MG63 (cell line): ENCODE measurements at places on chromosomes 4 and X.
A peak's percentile ranks its signal among the peaks of the same experiment; 100 is the strongest.

DNA sequence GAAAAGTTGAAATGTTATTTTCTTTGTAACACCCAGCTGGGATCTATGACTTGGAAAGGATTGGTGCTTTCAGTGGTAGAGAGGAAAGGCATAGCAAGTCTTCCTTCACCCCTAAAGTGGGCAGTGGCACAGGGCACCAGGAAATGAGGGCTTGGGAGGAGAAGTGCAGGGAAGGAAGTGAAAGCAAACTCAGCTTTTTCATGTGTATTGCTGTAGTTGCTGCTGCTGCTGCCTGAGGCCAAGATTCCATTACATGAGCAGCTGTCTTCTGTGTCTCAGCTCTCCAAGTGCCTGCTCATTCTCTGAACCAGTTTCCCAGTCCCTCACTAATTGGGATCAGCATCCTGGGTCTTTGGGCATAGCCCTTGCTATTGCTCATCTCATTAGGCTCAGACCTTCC is 2.6 kb downstream of the HCCS start:
- DNase-seq, result no peak

DNA sequence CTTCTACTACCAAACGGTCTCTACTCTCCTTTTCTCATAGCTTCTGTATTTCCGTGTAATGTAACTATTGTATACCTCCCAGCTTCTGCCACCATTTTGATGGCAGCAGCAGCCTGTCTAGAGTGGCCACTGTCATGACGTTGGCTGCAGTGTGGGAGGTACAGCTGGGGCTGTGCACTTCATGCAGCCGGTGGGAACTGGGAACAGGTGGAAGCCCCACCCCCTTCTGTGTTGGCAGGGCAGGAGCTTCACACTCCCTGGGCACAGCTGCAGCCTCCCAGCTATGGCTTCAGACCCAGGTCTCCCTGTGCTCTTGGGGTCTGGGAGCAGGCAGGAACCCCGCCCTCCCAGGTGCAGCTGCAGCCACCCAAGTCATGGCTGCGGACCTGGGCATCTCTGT is 49.8 kb upstream of the SEC24B start:
- DNase-seq, result no peak

- no peak for DNase-seq
Measured at GRCh38 chr4:105633241-105633640, 75.2 kb downstream of the INTS12 start.

DNA sequence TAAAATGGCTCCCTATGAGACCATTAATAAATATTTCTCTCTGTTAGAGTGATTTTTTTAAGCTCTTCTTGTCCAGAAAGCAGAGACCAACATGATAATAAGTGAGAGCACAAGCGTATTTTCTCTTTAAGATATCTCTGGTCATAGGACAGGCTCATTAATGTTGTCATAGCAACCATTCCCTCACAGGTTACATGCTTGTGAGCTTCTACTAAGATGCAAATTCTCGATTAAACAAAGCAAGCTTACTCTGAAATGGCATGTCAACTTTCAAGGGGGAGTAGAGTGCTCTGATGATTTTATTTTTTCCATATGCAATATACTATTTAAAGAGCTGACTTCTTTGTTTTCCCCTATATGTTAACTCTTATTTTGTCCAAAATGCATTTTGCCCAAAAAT is 487.2 kb upstream of the LCORL start:
- DNase-seq, result no peak

DNA sequence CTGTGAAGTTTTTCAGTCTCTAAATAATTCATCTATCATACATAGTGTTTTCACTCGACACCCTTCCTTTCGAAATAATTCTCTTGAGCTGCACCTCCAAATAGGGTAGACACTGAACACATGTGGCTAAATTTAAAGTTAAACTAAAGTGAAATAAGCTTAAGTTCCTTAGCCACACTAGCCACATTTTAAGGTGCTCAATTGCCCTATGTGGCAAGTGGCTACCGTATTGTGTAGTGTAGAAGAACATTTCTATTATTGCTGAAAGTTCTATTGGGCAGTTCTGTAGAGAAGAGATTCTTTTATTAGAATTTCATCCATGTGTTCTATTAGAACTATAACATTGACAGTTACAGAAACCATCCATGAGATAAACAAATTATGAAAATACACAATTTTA is 107.0 kb upstream of the CTSO start:
- no peak for DNase-seq

GRCh38 chr4:81565142-81565870 is 93.6 kb upstream of the RASGEF1B start:
- peak; percentile 2 for DNase-seq

DNA sequence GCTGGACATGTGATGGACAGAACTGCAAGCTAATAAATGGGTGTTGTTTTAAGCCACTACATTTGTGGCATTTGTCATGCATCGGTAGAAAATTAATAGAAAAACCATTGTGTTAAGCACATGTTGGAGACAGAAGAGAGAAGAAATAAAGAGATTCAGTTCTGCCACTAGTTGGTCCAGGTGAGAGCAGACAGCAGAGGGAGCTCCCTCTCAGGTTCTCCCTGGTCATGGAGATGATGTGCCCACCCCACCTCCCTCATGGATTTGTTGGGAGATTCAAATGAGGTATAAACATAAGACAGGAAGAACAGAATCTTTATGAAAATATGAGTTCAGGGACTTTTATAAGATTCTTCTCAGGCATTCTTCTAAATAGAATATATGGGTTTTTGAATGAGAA is 36.8 kb upstream of the OCIAD2 start:
- no peak for DNase-seq

GRCh38 chr4:13325744-13326143 is 158.4 kb downstream of the RAB28 start:
- no peak for DNase-seq

DNA sequence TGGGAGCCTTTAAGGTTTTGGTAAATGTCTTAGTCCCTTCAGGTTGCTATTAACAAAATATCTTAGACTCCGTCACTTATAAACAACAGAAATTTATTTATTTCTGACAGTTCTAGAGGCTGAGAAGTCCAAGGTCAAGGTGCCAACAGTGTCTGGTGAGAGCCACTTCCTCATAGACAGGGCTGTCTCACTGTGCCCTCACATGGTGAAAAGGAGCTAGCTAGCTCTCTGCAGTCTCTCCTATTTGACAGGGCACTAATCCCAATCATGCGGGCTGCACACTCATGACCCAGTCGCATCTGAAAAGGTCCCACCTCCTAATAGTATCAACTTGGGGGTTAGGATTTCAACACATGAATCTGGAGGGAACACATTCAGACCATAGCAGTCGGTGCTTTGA is 63.4 kb upstream of the KLF3 start:
- DNase-seq, result no peak

GRCh38 chr4:3293401-3294391 is 875 bp downstream of the RGS12 start:
- no peak for DNase-seq

- DNase-seq, result no peak
Measured at GRCh38 chr4:81549984-81550383, 78.3 kb upstream of the RASGEF1B start.

GRCh38 chrX:29257521-29257920 is 670.3 kb downstream of the IL1RAPL1 start:
- DNase-seq, result peak; percentile 5

DNA sequence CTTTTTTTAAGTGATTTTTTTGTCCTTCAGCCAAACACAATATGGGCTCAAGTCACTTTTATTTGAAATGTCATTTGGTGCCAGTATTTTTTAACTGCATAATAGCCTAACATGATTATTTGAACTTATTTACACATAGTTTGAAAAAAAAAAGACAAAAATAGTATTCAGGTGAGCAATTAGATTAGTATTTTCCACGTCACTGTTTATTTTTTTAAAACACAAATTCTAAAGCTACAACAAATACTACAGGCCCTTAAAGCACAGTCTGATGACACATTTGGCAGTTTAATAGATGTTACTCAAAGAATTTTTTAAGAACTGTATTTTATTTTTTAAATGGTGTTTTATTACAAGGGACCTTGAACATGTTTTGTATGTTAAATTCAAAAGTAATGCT is 62.1 kb downstream of the EDNRA start:
- no peak for DNase-seq

- DNase-seq, result no peak
Measured at GRCh38 chr4:57044996-57045395, 65.2 kb downstream of the IGFBP7 start.

- DNase-seq, result no peak
Measured at GRCh38 chr4:6162885-6163284, 37.5 kb downstream of the JAKMIP1 start.

DNA sequence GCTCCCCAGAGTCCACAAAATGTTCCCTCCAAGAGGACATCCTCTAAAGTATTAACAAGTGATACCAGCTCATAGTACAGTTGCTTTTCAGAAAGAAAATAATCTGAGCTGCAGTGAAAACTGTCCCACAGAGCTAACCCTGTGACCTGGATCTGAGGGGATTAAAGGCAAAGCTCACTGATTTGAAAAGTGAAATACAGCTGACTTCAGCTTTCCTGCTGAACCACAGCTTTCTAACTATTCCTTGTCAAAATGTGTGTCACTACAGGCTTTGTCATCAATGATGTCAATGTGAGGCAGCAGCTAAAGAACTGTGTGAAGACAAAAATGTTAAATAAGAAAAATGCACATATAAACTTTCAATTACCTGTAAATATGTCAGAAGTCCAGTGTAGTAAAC is 36.9 kb downstream of the DCHS2 start:
- no peak for DNase-seq

GRCh38 chr4:109263721-109264120 is 38.7 kb downstream of the COL25A1 start:
- DNase-seq, result no peak

GRCh38 chr4:67342291-67342690 is 203.0 kb downstream of the CENPC start:
- DNase-seq, result no peak

DNA sequence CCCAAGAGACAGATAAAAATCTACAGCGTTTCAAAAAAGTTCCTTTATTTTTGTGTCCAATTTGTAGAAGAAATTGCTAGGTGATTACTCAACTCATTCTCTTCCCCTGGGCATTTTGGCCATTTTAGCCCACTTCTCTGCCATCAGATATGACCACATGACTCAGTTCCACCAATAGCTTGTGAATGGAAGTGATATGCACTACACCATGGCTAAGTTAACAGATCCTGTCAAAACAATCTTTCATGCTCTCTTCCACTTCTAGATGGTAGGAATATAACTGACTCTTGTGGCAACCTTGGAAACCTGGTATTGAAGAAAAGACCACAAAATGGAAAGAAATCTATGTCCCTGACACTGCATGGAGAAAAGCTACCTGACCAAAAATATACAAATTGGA is 26.2 kb upstream of the FREM3 start:
- no peak for DNase-seq

DNA sequence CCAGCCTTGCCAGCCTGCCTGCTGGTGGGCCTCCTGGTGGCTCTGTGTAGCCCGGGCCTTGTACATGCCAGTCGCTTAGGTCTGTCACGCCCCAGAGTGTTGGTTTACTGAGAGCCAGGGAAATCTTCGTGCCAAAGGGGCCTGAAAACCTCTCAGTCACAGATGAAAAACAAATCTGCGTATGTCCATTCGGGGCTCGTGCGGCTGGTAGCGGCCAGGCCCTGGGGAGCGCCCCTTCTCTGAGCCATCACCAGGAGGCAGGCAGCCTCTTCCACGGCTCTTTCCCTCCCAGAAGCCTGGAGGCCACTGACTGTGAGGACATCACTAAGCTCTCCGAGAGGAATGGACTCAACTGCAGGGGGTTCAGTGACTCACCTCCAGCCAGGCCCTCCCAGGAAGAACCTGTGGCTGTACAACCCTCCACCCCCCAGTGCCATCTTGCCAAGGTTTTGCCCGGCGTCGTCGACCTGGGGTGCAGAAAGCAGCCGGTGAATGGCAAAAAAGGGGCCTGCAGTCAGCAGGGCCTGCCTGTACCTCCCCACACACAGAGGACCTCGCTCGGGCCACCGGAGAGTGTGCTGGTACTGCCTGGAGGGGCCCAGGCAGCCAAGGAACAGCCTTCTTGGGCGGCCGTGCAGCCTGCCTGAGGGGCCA is 162.2 kb downstream of the BCOR start:
- no peak for DNase-seq

DNA sequence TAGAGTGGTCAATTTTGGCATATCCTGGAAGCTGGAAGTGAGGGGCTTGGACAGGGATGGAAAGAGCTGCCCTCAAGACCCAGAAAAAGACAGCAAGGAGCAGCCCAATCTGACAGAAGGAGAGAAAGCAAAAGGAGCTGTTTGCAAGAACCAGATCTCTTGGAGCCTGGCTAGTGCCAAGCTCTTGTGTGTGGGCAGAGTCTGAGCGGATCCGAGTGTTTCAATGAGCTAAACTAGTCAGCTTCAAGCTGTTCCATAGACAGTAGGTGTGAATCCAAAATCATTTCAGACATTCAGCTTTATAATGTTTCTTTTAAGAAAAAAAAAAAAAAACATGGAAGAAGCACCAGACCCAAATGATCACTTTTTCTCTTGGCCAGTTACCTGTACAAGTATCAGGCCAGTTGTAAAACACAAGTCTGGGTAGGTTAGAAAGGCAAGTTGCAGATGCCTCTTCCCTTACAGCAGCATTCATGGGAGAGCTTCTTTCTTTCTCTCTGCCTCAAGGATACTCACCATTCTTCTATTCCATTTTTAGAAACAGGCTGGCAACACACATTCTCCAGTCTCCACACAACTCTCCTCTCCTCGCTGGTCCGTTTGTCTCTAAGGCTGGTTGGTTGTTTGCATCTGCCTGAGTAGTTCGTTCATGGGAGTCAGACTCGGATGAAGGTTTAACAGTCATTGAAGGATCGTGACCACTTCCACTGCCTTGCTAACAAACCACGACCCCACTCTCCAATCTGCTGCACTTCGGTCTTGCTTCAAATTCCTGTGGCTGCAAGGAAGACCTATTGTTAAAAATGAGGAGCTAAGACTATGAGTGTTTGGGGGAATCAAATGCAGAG is 105.2 kb upstream of the GATB start:
- DNase-seq, result no peak

- DNase-seq, result no peak
Measured at GRCh38 chrX:17563076-17563475, 174.2 kb upstream of the SCML1 start.

- no peak for DNase-seq
Measured at GRCh38 chr4:141899541-141899940, 263.2 kb downstream of the IL15 start.

GRCh38 chr4:97235521-97235920 is 907.8 kb downstream of the STPG2 start:
- DNase-seq, result no peak
